ENCODE measurements at places on chromosomes 5 and 9.

DNA sequence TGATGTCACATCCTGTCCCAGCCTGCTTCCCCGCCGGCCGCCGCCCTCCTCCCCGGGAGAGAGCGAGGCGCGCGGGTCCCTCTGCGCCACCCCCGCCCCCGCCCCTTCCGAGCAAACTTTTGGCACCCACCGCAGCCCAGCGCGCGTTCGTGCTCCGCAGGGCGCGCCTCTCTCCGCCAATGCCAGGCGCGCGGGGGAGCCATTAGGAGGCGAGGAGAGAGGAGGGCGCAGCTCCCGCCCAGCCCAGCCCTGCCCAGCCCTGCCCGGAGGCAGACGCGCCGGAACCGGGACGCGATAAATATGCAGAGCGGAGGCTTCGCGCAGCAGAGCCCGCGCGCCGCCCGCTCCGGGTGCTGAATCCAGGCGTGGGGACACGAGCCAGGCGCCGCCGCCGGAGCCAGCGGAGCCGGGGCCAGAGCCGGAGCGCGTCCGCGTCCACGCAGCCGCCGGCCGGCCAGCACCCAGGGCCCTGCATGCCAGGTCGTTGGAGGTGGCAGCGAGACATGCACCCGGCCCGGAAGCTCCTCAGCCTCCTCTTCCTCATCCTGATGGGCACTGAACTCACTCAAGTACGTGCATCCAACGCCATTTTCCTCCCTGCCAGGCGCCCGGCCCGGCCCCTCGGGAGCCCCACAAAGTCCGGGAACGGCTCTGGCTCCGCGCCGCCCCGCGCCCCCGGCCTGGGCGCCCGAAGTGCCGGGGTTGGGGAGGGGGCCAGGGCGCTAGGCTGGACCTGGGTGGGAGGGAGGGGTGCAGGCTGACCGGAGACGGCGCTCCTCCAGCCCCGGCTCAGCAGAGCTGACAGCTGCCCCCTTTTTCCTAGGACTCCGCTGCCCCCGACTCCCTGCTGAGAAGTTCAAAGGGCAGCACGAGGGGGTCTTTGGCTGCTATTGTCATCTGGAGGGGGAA, 12.0 kb upstream of the OLFM1 start:
- no peak for DNase-seq

DNA sequence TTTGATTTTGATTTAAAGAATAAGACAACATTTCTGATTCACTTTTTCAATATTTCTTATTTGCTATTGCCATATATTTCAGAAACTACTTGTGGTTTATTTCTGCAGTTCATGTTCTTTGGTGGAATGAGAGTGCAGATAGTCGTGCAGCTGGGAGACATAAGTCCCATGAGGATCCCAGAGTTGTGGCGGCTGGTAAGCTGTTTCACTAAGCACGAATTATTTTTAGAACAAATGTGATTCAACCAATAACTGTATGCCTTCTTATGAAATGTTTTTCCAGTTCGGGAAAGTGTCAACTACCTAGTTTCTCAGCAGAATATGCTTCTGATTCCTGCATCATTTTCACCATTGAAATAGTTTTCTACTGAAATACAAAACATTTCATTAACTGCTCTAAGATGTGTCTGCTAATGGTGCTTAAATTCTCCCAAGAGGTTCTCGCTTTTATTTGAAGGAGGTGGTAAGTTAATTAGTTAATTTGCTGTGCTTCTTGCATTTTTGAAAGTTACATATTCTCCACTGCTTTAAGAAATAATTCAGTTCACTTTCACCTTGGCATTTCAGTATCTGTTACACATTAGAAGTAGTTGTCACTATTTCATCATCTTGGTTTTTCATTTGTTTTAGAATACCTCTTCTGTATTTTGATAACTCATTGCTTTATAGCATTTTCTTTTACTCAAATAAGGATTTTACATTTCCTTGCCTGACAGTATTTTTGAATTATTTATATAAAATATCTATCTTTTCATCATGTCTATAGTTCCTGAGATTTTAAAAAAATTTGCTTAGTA, 9.0 kb downstream of the NIPSNAP3B start:
- no peak for DNase-seq

GRCh38 chr9:20781092-20781491, 97.0 kb downstream of the FOCAD start:
- no peak for DNase-seq

DNA sequence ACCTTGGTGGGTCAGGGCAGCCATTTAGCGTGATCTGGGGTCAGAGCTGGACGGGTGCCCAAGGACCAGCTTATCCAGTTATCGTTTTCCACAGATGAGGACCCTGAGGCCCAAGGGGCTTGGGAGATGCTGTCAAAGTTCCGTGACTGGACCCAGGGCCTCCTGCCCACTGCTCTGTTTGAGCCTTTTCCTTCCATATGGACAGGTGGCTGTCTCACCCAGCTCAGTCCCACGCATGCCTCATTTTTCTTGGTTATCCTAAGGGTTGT, 56.5 kb downstream of the TRIP13 start:
- no peak for DNase-seq

- DNase-seq = no peak
These were observed 72.6 kb downstream of the RGS3 start for GRCh38 chr9:113536166-113536482.

GRCh38 chr9:127424676-127424999, 456 bp downstream of the ZNF79 start:
- no peak for DNase-seq

Data from GM12892 (cell line).